ENCODE measurements at places on chromosomes 4 and X. TPM values are rescaled to one million over a fixed set of nuclear protein-coding genes. Genes with fewer than 3 reads are reported as not detected.

Gene RASL11B
- not detected for total RNA-seq

- H3K4me1 ChIP-seq, result no peaks in the 10 kb centered on the region
- H3K36me3 ChIP-seq, result no peaks in the 10 kb centered on the region
- no peak overlapping the region for H3K27ac ChIP-seq
- no peaks in the 10 kb centered on the region for H3K27me3 ChIP-seq
Observed at GRCh38 chr4:40438384-40439026, 103.4 kb downstream of the CHRNA9 start.

- H3K4me1 ChIP-seq, result no peaks in the 10 kb centered on the region
- no peak for DNase-seq
- peaks cover 29% of the 10 kb centered on the region for H3K36me3 ChIP-seq
- no peak overlapping the region for H3K4me3 ChIP-seq
- no peak overlapping the region for H3K27ac ChIP-seq
- no peaks in the 10 kb centered on the region for H3K27me3 ChIP-seq
Observed at GRCh38 chr4:5693871-5694270, 14.5 kb downstream of the EVC2 start.

GRCh38 chrX:7948483-7948882, 21.3 kb upstream of the PNPLA4 start:
- DNase-seq, result no peak
- H3K36me3 ChIP-seq, result no peaks in the 10 kb centered on the region
- H3K4me1 ChIP-seq, result no peaks in the 10 kb centered on the region
- H3K27ac ChIP-seq, result no peak overlapping the region
- H3K27me3 ChIP-seq, result no peaks in the 10 kb centered on the region

DNA sequence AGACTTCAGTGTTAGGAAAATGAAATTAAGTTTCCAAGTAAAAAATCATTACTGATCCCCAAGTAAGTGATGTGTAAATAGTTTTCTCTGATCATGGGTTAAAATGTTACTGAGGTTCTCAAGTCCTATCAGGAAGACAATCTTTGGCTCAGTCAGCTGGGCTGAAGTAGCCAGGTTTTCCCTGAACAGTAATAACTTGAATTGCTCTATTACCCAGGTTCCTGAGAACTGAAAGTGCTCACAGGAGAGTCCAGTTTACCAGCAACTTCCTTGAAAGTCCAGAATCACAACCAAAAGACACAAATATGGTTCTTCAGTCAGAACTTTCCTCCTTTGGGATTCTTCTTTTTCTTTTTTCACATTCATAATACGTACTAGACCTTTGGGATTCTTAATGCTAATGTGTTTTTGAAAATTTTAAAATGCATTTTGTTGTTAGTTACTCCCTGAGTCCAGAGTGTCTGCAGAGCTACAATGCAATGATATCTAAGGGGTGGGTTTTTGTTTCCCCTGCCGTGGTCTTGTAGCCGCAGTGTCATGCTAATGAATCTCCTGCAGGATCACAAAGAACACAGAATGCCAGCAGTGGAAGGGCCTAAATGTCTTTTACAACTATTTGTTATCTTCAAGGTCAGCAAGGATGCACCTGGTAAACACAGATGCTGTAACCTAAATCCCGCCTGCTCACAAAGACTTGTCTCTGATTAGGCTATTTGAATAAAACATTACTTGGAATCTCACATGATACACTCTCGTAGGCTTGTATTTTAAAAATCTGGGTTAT, 439.8 kb upstream of the NR3C2 start:
- no peaks in the 10 kb centered on the region for H3K4me1 ChIP-seq
- H3K27ac ChIP-seq, result no peak overlapping the region
- DNase-seq, result no peak
- no peaks in the 10 kb centered on the region for H3K36me3 ChIP-seq
- H3K27me3 ChIP-seq, result no peaks in the 10 kb centered on the region

All from endothelial cell of umbilical vein (primary cell).